ENCODE measurements at places on chromosomes 13 and 19.

DNA sequence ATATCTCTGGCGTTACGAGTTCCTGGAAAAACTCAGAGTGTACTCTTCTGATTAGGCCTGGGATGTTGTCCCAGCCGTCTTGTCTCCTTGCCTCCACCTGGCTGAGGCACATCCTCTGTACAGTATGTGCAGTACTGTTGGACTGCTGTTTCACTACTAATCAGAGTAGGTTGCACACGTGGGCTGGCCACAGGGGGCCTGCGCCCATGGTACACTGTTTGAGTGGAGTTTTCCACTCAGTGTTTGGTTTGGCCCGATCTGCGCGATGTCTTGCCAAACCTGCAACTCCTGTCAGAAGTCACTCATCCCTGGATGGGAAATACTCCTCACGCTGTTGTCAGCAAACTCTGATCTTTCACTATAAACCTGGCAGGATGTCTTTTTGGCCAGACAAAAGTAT lies 189.6 kb upstream of the CSNK1A1L start:
- DNase-seq = no peak

DNA sequence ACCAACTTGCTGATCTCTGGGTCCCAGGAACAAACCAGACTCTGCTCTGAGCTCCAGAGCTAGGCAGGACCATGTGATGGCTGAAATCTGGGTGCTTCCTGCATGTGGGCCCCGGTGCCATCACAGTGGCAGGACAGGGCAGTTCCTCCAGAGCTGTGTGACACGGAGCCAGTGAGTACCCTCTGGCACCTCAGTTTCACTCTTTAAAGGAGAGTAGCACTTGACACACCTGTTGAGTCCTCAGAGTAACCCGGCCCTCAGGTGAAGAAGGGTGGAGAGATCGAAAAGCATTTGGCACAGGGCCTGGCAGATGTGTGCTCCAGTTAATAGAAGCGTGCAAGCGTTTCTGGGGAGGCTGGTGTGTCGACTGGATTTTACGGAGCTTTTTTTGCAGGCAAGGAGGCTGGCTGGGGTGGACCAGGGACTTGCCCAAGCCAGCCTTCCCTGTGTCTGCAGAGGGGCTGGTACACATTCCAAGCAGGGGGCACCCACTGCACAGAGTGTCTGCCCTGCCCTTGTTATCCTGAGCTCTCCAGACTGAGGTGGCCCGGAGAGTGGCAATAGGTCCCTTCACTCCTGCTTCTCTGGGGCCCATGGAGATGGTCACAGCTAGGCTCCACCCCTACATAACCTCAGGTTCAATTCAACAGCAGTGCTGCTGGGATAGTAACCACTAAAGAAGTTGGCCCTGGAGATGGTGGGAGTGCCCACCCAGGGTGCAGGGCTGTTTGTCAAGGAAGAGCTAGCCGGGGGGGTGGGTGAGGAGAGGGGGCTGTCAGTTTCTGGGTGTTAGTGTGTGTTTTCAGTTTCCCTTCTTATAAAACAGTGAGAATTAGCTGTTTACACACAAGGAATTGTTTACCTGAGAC lies 8.3 kb downstream of the RPS19 start:
- DNase-seq = no peak

DNA sequence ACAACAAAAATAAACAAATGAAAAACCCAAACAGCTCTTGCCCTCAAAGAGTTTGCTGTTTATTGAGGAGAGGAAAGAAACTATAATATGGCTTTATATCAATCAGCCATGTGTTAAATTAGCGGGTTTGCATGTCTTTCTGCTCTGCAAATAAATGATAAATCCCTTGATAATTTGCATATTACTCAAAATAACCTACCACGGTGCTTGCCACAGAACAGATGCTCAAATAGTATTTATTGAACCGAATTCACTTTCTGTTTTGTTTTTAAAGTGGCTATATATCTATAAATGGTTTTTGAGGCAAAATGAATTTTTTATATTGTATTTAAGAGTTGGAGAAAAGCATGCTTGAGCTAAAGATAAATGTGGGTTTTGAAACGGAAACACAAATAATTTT lies 428.1 kb downstream of the ITGBL1 start:
- no peak for DNase-seq

DNA sequence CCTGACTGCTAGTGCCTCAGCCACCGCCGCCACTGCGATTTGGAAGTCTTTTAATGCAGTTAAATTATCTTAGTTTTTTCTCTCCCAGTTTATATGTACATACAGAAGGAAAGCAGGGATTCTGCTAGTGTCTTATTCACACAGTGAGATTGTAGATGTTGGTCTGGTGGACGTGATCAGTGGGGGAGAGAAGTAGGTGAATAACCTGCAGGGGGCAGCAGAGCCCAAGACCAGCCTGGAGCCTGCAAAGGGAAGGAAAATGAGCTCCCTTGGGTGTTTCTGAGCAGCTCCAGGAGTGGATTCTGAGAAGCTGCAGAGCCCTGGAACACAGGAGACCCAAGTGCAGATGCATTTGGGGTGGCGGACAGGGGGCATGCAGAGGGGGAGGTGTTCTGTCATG lies 26.3 kb downstream of the ZNF844 start:
- DNase-seq = peak; percentile 89

- no peak for DNase-seq
Measured at GRCh38 chr19:19160461-19161035, 9.5 kb downstream of the MEF2B start.

DNA sequence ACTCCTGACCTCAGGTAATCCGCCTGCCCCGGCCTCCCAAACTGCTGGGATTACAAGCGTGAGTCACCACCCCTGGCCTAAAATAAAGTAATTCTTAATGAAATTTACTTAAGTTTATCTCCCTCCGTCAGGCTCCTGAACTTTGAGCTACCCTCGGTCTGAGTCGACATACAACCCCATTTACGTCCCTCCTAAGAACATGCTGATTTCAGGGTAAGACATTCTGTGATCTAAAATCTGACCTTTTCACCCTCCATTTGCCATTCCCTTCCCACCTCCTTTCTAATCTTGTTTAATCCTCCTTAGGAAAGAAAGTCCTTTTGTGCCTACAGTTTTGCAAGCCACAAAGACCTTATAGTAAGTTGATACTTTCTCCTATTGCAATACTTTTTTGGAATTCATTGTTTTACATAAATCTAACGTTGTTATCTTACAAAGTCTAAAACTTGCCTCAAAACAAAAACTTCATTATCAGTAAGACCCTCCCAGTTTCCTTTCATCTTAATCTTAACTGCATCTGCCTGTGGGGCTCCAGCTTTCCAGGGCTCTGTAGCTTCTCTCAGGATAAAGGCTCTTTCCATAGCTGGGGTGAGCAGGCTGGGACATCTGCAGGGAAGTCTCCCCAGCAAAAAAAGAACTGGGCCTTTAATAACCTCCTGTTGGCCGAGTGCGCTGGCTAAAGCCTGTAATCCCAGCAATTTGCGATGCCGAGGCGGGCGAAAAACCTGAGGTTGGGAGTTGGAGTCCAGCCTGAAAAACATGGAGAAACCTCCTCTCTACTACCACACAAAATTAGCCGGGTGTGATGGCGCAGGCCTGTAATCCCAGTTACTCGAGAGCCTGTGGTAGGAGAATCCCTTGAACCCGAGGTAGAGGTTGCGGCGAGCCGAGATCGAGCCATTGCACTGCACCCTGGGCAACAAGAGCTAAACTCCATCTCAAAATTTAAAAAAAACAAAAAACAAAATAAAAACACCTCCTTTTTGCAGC lies 143.1 kb downstream of the ZNF737 start:
- DNase-seq = peak; percentile 49

- DNase-seq = no peak
Measured at GRCh38 chr13:48094404-48094780, 512 bp downstream of the MED4 start.

DNA sequence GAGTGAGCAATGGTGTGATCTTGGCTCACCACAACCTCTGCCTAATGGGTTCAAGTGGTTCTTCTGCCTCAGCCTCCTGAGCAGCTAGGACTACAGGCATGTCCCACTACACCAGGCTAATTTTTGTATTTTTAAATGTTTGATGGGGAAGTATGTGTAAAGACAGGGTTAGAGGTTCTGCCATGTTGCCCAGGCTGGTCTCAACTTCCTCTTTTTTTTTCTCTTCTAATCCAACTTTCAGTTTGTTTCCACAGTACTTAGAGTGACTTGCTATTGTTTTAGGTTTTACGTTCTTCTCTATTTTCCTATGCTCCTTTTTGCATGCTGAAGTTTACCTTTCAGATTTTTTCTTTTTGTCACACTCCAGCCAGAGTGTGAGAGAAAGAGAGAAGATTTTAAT lies 1433.0 kb downstream of the UQCRFS1 start:
- no peak for DNase-seq

GRCh38 chr13:19646063-19646462 lies 12.6 kb downstream of the MPHOSPH8 start:
- DNase-seq = no peak

DNA sequence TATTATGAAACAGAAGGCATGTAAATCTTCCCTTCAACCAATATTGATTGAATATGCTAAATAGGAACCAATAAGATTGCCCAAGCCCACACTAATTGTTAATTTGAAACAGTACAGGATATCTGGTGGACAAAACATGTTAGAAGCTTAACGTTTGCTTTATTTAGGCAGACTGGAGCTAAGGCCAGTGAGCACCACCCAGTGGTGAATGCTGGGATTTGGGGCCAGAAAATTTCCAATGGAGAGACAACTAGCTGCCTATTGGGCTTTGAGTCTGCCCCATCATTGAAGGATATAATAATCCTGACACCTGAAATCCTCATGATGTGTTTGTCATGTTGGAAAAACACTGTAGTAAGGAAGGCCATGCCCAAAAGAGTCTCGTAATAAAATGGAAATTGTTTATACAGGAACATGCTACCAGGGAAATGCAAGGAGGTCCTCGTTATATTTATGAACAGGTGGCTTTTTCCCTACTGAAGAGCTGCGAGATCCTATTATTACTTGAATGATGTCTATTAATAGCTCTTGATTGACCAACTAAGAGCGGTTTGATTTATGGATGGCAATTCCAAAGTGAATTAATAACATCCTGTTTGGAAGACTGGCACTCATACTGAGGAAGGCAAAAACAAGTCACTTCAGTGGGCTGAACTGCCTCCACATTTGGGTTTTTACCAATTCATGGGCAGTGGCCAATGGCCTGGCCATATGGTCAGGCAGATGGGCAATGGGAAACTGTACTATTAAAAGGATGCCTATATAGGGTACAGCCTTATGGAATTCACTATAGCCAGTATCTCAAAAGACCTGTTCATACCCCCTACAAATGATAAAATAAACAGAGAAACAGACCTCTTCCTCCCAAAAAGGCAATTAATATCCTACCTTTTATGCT lies 8.7 kb downstream of the SIGLECL1 start:
- peak; percentile 70 for DNase-seq

DNA sequence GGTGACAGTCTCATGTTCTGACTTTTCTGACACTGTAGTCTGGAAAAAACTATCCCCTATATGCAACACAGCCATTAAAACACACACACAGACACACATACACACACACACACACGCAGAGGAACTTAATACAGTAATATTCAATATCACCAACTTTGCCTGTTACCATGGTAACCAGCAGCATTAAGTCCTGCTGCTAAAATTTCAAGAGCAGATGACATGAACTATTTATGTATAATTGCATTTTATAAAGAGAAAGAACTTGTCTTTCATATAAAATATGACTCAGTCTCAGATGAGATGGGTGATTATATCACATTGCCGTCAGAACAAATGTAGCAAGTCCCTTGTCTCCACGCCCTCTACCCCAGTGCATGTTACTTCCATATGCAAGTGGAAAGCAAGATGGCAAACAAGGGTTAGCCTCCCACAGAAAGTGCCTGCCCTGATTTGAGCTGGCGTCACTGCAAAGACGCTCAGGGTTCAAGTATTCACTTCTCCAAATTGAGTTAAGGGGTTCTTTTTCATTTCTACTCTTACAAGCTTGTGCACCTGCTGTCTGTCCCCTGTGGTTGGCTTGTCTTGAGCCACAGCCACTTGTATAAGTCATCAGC lies 576.8 kb downstream of the UQCRFS1 start:
- DNase-seq = no peak

DNA sequence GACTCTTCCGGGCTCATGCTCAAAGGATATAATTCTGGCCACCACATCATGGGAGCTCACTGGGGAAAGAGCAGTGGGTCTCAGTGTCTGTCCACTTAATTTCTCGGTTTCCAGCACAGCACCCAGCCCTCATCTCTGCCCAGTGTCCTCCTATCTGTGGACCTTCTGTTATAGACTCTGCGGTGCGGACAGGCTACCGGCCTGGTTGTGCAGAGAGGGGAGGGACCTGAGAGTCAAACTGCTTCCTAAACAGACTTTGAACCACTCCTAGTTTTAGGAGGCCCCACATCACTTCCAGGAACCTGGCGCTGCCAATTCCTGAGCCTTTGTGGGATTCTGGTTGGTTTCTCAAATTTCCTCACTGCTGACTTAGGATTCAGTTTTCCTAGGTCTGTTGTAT lies 59.8 kb upstream of the MED4 start:
- DNase-seq = no peak

DNA sequence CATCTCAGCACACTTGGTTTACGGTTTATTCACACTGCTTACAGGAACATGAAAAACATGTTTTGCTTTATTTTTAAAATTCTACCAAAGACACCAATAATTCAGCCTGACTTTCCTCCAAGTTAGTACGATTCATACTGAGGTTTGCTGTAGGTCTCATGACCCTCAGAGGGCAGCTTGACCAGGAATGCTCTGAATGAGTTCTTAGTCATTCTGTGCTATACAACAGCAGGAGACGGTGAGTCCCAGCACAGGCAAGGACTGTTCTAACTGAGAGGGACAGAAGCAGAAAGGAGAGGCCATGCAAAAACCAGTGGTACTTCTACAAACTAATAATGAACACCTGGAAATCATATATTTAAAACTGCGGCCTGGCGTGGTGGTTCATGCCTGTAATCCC lies 6.4 kb downstream of the GRTP1 start:
- DNase-seq = no peak

- DNase-seq = no peak
Measured at GRCh38 chr19:49327878-49328544, 3.0 kb upstream of the SLC6A16 start.

- peak; percentile 91 for DNase-seq
Measured at GRCh38 chr19:56946159-56946558, 105.6 kb upstream of the PEG3 start.

DNA sequence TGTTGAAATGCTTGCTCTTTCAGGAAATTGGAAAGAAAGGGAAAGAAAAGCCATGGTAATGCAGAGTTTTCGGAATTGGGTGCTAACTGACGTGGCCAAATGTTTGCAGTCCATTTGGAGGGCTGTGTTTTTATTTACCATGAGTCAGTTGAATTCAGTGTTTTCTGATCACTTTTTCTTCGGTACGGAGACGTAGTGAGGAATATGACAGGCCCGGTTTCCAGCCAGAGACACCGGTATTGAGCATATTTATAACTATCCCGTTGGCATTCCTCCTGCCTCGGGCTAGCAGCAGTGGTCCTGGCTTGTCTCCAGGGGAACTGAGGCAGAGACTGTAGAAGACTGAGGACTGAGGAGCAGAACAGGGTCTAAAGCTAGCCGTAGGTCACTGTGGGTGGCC lies 1.0 kb downstream of the CDC16 start:
- DNase-seq = no peak

- DNase-seq = no peak
Measured at GRCh38 chr13:114194853-114195252, 15.8 kb downstream of the CFAP97D2 start.

DNA sequence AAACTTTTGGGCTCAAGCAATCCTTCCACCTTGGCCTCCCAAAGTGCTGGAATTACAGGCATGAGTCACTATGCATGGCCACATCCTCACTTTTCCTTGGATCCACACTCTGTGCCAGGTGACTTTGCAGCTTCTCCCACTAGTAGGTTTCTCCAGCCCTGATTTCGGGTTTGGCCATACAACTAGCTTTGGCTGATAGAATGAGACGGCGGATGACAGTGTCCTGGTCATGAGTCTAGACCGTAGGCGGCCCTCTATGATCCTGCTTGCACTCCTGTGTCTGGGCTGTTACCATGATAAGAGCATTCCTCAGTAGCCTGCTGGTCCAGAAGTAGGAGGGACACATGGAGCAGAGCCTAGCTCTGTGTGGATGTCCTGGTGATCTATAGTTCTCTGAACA lies 112.5 kb upstream of the KL start:
- no peak for DNase-seq
